Sigmoid colon (tissue), 7 donors: ENCODE measurements at places on chromosomes 13 and 19.

DNA sequence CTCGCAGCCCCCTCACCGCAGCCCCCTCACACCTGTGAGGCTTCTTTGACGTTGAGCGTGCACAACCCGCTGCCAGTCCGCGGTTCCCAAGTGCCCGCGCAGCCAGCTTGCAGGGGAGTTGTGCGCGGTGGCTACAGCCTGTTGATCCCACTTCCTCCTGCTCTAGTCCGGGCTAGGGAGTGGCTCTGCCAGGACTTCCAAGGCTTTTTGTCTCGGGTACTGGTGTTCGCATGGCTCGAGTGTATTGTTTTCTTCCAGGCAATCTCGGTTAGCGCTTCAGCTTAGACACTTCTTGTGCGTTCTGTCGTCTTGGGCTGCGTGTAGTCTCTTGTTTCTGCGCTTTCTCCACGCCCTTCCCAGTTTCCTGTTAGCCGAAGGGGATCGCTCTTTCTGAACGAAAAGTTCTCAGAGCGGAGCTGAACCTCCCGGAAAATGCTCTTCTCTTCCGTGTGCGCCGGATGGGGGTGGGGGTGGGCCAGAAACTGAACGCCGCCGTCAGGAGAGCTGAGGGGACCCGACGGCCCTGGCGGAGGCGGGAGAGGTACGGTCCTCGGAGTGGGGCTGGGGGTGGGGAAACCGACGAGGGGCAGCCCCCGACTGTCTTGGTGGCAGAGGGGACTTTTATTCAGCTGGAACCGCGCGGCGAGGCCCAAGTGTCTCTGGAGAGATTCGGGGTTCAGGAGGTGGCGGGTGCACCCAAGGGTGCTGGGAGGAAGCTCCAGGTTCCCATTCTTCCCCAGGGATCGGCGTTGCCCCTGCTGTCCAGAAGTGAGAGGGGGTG lies 697 bp upstream of the DGKH start:
- peak; percentile 70 for DNase-seq

GRCh38 chr19:49327878-49328544 lies 3.0 kb upstream of the SLC6A16 start:
- DNase-seq, result no peak

- peak; percentile 99 for DNase-seq
Measured at GRCh38 chr19:4867534-4868285, at the start of gene PLIN3. Gene PLIN3 (minus strand): TSS chr19:4867667. CDS start chr19:4861394, 6,273 bp downstream.

GRCh38 chr13:32802159-32802558 lies 214.1 kb upstream of the KL start:
- no peak for DNase-seq

DNA sequence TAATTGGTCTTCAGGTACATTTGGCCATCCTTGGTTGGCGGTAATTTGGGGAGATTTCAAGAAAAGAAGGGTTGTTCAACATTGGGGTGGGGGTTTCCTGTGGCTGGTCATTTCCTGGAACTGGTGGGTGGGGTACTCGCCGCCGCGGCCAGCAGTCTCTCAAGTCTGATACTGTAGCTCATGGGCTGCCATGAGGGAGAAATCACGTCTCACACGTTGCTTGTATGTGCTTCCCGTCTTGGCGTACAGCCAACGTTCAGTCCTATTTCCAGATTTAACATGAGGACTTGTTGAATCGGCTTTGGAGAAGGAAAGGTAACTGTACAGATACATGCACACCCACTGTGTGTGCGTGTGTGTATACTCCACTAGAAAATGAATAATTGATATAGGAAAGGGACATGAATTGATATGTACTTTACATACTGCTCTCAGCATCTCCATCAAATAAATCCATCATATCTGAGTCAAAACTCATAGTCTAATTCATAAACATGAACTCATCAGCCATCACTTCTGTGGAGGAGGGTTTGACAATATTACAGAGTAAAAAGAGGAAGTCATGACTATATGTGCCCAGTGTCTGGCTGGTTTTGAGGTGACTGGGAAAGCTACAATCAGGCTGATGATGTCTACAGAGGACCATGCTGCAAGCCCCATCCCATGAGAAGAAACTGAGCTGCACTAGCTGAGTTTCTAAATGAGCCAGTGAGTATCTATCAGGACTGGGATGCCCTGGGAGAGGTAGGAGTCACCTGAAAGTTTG lies 418.1 kb downstream of the TSHZ3 start:
- no peak for DNase-seq

DNA sequence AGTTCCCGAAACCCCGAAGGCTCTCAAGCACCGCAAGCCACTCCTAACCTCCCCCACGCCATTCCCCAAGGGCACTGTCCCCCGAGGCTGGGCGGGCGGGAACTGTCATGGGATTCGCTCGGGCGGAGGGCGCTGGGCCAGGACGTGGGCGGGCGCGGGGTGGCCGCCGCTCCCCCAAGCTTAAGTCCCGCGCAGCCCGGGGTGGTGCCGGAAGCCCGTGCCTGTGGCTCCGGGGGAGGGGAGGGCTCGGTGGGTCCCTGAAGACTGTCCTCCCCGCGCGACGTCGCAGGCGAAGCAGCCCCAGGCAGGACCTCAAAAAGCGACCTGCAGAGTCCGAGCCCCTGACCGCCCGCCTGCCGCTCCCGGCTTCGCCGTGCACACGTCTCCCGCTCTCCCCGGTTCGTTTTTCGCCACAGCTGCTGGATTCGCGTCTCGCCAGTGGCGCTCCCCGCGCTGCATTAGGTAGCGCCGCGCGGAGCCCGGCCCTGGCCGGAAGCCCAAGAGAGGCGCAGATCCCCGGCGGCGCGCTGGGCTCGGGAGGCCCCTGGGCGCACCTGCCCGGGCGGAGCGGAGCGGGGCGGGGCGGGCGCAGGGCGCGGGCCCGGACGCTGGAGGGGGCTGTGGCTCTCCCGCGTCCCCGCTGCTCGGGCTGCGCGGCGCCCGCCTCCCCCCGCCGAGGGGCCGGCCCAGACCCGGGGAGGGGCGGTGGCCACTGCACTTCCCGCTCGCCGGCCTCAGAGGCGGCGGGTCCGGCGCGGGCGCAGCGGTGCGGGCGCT lies at the start of gene FARP1:
FARP1 (plus strand) TSS at position 715 of the 777 bp plus-strand sequence. CDS start 70,149 bp downstream, outside the sequence.
- DNase-seq, result peak; percentile 86

DNA sequence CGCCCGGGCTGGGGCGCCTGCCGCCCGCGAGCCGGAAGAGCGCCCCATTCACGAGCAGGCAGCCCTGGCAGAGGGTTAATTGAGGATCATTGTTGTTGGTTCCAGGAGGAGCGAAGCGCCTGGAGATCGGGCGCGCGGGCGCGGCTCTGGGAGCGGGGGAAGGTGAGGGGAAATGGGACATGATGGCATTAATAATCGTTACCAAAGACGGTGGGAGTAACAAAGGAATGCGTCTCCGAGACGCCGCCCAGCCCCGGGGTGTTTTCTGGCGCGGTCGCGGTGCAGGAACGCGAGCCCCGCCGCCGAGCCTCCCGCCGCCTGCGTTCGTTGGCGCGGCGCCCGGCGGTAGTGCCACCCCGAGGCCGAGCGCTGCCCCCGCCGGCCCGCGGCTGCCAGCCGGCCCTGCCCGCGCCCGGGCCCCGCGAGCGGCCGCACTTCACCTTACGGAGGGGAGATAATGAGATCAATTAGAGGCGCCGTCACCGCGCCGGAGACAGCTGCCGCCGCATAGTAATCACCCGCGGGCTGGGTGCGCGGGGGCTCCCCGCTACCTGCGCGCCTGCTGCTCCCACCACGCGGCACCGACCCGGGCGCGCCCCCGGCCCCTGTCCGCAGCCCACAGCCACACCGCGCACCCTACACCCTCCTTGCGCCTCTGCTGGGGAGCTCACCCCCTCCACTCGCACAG lies 2.8 kb downstream of the ZNF536 start:
- DNase-seq, result no peak

GRCh38 chr13:51152701-51153100 lies 41.6 kb upstream of the C13orf42 start:
- DNase-seq, result no peak

DNA sequence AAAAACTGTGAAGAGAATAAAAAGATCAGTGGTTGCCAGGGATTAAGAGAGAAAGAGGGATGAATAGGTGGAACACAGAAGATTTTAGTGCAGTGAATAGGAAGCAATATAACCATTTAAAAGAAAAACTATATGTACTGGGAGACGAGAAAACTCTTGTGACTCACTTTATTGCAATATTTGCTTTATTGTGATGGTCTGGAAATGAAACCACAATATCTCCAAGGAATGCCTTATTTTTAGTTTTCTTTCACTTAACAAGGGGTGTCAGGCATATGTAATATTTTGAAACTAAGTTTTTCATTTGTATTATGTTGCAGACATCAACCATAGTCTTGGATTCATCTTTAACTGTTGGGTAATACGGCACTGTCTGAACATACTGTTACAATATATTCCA lies 1308.2 kb downstream of the PCDH9 start:
- no peak for DNase-seq

DNA sequence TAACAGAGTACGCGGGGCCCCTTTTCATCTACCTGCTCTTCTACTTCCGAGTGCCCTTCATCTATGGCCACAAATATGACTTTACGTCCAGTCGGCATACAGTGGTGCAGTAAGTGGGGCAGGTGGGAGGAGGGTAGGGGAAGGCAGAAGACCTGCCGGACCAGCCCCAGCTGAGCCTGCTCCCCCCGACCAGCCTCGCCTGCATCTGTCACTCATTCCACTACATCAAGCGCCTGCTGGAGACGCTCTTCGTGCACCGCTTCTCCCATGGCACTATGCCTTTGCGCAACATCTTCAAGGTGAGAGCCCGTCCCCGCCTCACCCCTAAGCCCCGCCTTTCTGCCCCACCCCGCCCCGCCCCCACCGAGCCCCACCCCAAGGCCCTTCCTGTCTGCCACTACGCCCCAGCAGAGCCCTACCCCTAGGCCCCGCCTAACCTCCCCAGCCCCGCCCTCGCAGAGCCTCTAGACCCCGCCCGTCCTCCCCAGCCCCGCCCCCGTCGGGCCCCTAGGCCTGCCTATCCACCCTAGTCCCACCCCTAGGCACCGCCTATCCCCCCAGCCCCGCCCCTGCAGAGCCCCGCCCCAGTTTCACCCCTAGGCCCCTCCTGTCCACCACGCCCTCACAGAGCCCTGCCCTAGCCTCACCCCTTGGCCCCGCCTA lies 7.7 kb downstream of the NDUFB7 start:
- DNase-seq, result no peak

DNA sequence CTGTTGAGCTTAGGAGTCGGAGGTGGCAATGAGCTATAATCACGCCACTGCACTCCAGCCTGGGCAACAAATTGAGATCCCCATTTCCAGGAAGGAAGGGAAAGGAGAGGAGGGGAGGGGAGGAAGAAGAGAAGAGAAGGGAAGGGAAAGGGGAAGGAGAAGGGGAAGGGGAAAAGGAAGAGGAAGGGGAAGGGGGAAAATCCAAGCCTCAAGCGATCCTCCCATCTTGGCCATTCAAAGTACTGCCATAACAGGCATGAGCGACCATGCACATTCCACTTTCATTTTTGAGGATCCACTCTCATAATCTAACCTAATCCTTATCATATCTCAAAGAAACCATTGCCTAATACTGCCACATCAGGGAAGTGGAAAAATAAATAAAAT lies 14.9 kb downstream of the ZNF443 start:
- no peak for DNase-seq

DNA sequence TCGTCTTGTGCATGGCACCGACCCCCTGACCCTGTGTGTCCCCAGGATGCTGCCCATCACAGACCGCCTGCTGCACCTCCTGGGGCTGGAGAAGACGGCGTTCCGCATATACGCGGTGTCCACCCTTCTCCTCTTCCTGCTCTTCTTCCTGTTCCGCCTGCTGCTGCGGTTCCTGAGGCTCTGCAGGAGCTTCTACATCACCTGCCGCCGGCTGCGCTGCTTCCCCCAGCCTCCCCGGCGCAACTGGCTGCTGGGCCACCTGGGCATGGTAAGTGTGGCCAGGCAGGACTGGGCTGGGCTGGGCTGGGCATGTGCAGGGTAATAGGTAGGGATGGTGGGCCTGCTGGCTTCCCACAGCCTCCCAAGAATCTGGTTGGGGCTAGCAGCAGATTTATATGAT lies 17.0 kb downstream of the CYP4F22 start:
- DNase-seq, result no peak

GRCh38 chr19:45779231-45780145 lies 2.8 kb downstream of the DMPK start:
- peak; percentile 96 for DNase-seq

DNA sequence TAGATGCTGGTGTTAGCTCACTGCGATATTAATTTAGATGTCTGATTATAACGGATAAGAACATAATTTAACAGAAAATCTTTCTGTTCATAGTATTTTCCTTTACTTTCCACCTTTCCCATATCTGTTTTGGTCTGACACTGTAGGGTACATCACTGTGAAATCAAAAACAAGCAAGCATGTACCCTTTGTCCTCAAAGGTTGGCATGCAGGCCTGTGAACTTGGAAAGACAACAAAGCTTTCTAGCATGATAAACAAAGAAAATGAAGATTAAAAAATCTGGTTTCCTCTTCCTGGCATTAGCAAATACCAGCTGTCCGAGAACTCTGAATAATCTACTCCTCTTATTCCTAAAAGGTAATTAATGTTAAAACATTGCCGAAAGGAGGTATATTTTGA lies 31.6 kb downstream of the THSD1 start:
- DNase-seq, result no peak

GRCh38 chr19:39966617-39967016 lies 4.3 kb upstream of the PSMC4 start:
- no peak for DNase-seq

GRCh38 chr19:22628401-22628800 lies 5.7 kb upstream of the ZNF492 start:
- no peak for DNase-seq

GRCh38 chr19:33496038-33496895 lies 25.3 kb downstream of the PEPD start:
- DNase-seq, result peak; percentile 40

- no peak for DNase-seq
Measured at GRCh38 chr19:33187183-33187540, 7.0 kb upstream of the LRP3 start.

DNA sequence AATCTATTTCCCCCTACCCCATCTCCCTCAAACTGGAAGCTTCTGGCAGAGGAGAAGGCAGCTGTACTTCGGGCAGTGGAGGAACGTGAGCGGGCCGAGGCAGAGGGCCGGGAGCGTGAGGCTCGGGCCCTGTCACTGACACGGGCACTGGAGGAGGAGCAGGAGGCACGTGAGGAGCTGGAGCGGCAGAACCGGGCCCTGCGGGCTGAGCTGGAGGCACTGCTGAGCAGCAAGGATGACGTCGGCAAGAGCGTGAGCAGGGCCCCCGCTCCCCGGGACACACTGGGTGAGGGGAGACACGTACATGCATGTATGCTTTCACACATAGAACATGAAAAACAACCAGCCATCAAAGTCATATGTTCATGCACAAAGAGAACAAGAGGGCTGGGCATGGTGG lies 42.7 kb downstream of the KCNC3 start:
- DNase-seq, result no peak
